ENCODE measurements at places on chromosomes 5 and 9. TPM values are rescaled to one million over a fixed set of nuclear protein-coding genes. Genes with fewer than 3 reads are reported as not detected.

Gene GRAMD2B
- 3.3 TPM for total RNA-seq

Gene PCDHAC2
- total RNA-seq, result not detected

Gene GTF3C4
- total RNA-seq, result 12.7 TPM

Gene SKP2
- total RNA-seq, result 43.1 TPM

Gene NMRK1
- 43.5 TPM for total RNA-seq

Gene ST8SIA4
- total RNA-seq, result 36.1 TPM

Gene PRR7
- 5.3 TPM for total RNA-seq

Gene PLEKHG4B
- total RNA-seq, result 0.10 TPM

Gene ZFP2
- 0.67 TPM for total RNA-seq

Gene ASS1
- 3.9 TPM for total RNA-seq

Gene TMEM174
- total RNA-seq, result not detected

Gene ARL14EPL
- not detected for total RNA-seq

Gene F2R
- 5.9 TPM for total RNA-seq

Gene ANKHD1
- total RNA-seq, result 118 TPM

Gene NTRK2
- total RNA-seq, result 1.8 TPM

Gene TLX3
- not detected for total RNA-seq

Gene SUSD3
- 85.8 TPM for total RNA-seq

Gene ANKDD1B
- not detected for total RNA-seq

Gene CCNO
- not detected for total RNA-seq

Gene CDH12
- not detected for total RNA-seq

Gene GIN1
- total RNA-seq, result 8.7 TPM

Gene RAB3C
- total RNA-seq, result not detected

Gene SLC36A2
- not detected for total RNA-seq

Gene DNAJC18
- 6.8 TPM for total RNA-seq

Gene AGXT2
- total RNA-seq, result not detected

Gene N4BP3
- 1.5 TPM for total RNA-seq

Gene PCDHA6
- total RNA-seq, result not detected

Gene GRM6
- total RNA-seq, result not detected

Gene SLC2A8
- 4.3 TPM for total RNA-seq

Gene OCLN
- total RNA-seq, result 4.6 TPM

Gene PCDHGA2
- total RNA-seq, result not detected

Gene ZCCHC9
- total RNA-seq, result 33.6 TPM

Gene CAMSAP1
- total RNA-seq, result 20.4 TPM

Gene NR5A1
- not detected for total RNA-seq

Gene CSF1R
- total RNA-seq, result 0.08 TPM

Gene RANBP17
- not detected for total RNA-seq

Gene CNTNAP3
- total RNA-seq, result not detected

Gene CNOT8
- total RNA-seq, result 84.7 TPM

Gene PAEP
- total RNA-seq, result not detected

Gene SHISAL2B
- total RNA-seq, result not detected

Gene AHRR
- total RNA-seq, result 28.3 TPM

Gene BAAT
- total RNA-seq, result not detected
